ENCODE measurements at places on chromosomes 7 and 10.

- DNase-seq = no peak
Observed at GRCh38 chr10:2791774-2792443, 275.4 kb upstream of the PFKP start.

- no peak for DNase-seq
Observed at GRCh38 chr7:120951826-120952225, 1.2 kb downstream of the ING3 start.

DNA sequence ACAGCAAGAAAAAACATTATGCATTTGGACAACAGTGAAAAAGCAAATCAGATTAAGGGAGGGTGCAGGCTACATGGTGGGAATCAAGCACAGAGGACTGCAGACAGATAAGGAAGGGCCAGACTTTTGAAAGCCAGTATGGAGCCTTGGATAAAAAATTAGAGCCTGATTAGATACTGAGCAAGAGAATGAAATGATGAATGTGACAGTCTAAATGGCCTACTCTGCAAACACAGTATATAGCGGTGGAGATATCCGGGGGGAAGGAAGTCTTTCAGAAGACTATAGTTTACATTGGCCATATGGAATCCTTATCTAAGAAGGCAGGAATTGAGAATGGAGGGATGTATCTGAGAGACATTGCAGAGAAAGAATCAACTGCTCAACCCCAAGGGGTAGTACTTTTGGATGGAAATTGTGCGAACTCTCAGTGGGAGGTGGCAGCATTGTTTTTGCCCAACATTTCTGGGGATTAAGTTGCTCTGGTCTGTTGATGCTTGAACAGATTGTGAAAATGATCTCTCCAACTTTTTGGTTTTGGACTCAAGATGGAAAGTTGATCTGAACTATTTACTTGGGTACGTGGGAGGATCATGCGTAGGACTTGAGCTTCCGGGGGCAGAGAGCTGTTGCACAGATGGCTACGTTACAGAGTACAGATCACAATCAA lies 39.4 kb upstream of the CHCHD3 start:
- DNase-seq = no peak

DNA sequence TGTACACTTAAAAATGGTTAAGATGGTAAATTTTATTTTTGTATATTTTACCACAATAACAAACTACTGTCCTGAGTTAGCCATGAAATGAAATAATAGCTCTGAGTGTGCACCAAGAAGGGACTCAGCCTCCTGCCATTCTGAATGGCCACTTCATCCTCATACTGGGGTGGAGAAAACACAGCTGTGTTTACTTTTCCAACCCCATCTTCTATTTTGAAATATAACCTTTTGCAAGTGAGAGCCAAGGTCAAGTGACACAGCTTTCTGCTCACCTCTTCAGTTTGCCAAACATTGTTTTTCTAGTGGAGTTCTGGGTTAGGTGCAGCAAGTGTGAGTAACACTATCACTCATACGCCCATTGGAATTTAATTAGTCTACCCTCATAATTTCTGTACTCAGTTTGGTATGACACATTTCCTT lies 107.4 kb upstream of the GLCCI1 start:
- DNase-seq = no peak

- peak; percentile 13 for DNase-seq
Observed at GRCh38 chr7:90629297-90629918, 33.3 kb downstream of the CDK14 start.

DNA sequence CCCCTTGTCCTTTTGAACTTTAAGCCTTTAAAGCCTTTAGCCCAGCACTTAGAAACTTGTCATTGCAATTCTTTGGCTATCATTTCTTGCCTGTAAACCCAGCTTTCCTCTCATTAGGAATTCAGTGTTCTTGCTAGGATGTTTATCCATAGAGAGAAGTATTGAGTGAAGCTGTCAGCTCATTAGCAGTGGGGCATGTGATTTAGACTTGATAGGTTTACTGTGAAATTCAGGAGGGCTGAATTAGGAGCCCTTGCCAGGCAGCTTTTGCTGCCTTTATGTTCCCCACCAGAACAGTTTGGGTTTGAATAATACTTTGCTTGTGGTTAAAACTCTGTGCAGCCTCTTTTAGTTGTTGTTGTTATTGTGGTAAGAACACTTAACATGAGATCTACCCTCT lies 39.5 kb downstream of the LHFPL3 start:
- no peak for DNase-seq

DNA sequence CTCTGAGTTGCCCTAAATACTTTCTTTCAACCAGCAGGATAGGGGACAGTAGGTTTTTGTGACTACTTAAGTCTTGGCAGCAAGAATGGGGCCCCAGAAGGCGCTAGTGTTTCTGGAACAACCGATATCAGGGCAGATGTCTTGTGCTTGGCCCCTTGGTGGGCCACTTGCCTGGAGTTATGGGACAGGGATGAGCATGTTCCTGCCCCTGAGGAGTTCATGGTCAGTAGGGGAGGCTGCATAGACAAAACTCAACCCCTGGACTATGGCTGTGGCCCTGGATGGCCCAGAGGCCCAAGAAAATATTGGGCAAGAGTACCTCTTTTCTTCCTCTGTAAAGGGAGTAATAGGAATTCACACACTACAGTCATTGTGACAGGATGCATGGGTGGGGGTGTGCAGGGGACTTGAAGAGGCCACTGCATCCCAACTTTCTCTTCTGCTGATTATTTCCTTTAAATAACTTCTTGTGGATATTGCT lies 57.7 kb upstream of the IGFBP3 start:
- DNase-seq = no peak

DNA sequence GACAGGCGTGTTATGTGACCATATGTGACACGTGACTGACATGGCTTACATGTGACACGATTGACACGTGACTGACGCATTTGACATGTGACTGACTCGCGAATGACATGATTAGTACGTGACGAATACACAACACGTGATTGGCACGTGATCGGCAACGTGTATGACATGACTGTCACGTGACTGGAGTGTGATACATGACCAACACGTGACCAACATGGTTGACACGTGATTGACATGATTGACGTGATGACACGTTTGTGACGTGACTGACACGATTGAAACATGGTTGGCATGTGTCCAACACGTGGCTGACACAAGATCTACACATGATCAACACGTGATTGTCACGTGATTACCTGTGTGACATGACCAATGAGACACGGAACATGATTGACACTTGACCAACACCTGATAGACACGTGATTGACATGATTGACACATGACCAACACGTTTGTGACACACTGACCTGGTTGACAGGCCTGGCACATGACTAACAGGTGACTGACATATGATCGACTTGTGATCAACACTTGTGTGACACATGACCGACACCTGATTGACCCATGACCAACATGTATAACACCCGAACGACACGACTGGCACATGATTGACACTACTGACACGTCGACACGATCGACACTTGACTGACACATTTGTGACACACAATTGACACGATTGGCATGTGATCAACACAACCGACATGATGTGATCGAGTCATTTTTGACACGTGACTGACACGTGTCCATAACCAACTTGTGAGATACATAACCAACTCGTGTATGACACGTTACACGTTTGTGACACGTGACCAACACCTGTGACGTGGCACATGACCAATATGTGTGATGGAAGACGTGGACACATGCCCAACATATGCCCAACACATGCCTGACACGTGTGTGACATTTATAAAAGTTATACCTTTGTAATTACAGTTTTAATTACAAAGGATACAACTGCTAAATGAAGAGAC lies 21.1 kb downstream of the CRPPA start:
- DNase-seq = no peak

DNA sequence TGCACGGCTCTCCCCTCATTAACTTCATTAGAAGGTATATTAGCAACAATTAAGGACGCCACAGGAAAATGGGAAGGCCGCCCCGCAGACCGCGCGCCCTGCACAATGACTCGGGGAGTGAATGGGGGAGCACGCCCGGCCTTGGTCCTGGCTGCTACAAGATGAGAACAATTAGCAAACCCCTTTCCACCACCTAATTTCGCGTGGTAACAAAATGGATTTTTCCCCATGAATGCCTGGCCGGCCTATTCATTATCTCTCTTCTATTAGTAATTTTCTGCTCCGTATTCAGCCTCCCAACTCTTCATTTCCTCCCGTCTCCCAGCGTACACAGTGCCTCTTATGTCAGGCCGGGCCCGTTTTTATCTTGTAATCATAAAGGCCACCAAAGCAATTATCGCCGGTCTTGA lies 346.9 kb downstream of the DNAJB6 start:
- no peak for DNase-seq

DNA sequence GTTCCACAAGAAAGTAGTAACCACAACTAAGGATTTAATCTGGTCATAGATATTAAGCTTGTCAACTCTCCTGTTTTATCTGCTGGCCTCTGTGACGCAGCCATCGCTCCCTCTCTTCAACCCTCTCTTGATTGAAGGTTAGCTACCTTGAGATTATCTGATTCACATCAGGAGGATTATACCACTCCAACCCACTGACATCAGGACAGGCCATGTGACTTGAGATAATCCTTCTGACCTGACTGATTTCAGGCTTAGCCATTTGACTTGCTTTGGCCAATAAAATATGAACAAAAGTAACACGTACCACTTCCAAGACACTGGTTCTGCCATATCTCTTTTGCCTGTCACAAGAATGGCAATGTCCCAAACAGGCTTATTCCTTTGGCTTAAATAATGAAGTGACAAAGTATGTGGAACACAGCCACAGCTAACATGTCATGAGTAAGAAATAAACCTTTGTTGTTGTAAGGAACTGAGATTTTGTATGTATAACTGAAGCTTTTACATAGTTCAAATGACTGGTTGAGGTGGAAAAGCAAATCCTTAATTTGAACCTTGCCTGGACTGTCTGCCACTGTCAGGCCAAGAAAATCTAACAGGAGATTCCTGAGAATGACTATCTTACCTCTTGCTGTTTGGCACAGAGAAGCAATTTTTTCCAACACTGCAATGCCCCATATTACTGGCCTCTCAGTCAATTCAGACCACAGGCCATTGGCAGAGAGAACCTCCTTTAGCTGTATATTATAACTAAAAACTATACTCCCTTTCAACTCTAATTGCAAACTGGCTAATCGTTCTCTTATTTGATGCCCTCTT lies 13.9 kb downstream of the ZNF438 start:
- no peak for DNase-seq

DNA sequence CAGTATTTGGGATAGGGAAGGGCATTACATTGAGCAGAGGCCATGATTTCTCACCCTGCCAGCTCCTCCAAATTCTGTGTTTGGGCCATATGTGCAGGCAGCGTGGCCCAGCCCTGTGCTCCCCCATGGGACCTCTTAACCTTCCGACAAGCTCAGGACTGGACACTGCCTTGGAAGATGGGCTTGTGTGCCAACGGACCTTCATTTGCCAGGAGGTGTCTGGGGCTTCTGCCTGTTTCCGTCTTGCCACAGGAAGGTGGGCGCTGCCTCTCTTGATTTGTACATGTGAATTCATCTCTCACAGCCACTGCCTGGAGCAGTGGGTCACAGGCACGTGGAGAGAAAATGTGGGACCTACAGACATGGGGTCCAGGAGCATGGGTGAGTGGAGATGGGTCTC lies 272.6 kb downstream of the CCSER2 start:
- no peak for DNase-seq

DNA sequence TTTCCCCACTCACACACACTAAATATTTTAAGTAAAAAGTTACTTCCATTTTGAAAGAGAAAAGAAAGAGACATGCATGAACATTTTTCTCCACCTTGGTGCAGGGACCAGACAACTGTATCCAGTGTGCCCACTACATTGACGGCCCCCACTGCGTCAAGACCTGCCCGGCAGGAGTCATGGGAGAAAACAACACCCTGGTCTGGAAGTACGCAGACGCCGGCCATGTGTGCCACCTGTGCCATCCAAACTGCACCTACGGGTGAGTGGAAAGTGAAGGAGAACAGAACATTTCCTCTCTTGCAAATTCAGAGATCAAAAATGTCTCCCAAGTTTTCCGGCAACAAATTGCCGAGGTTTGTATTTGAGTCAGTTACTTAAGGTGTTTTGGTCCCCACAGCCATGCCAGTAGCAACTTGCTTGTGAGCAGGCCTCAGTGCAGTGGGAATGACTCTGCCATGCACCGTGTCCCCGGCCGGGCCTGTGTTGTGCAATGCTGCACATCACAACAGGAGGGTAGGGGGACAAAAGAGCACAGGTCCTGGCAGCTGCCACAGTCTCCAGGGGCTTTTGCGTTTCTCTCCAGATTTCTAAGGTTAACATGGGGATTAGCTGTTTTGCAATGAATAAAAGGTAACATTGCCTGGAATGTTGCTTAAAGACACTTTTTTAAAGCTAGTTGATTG lies 146.5 kb downstream of the EGFR start:
- no peak for DNase-seq

GRCh38 chr7:157775021-157775559 lies 438.3 kb downstream of the DNAJB6 start:
- no peak for DNase-seq

DNA sequence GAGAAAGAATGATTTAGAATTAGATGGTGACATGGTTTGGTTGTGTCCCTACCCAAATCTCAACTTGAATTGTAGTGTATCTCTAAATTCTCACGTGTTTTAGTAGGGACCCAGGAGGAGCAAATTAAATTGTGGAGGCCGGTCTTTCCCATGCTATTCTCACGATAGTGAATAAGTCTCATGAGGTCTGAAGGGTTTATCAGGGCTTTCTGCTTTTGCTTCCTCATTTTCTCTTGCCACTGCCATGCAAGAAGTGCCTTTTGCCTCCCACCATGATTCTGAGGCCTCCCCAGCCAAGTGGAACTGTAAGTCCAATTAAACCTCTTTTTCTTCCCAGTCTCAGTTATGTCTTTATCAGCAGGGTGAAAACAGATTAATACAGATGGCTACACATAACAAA lies 167.4 kb upstream of the SVIL start:
- DNase-seq = no peak

DNA sequence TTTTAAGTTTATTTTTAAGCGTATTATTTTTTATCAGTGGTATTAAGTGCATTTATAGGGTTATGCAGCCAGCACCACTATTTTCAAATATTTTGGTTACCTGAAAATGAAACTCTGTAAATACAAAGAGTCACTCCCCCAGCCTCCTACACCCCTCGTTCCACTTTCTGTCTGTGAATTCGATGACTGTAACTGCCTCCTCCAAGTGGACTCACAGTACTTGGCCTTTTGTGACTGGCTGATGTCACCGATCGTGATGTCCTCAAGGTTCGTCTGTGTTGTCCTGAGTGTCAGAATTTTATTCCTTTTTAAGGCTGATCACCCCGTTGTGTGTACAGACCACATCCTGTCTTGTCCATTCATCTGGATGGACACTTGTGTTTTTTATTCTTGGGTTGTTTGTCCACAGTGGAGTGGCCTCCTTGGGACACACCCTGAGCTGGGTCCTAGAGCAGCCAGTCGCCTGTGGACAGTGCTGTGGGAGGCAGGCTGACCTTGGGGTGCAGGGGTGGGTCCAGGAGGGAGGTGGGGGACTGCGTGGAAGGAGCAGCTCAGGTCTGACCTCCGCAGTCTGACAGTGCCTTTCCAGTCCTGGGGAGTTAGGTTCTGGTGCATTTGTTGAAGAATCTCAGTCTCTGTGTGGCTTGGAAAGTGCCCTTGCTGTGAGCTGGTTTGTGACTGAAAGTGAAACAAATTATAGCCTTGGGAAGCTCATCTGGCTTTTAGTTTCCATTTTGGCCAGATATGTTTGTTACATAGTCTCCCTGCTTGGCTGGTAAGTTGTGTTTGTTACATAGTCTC lies 6.9 kb downstream of the MTG1 start:
- no peak for DNase-seq
